Right ventricle myocardium superior (tissue), 1 donor: ENCODE measurements at places on chromosomes 1 and 21.
A peak's percentile ranks its signal among the peaks of the same experiment; 100 is the strongest.

- DNase-seq, result no peak
Observed at GRCh38 chr1:182426442-182427430, 23.2 kb upstream of the RGSL1 start.

GRCh38 chr1:63677497-63677896 lies 84.3 kb downstream of the PGM1 start:
- no peak for DNase-seq

GRCh38 chr1:27417713-27418112 lies 25.3 kb downstream of the GPR3 start:
- DNase-seq, result no peak

DNA sequence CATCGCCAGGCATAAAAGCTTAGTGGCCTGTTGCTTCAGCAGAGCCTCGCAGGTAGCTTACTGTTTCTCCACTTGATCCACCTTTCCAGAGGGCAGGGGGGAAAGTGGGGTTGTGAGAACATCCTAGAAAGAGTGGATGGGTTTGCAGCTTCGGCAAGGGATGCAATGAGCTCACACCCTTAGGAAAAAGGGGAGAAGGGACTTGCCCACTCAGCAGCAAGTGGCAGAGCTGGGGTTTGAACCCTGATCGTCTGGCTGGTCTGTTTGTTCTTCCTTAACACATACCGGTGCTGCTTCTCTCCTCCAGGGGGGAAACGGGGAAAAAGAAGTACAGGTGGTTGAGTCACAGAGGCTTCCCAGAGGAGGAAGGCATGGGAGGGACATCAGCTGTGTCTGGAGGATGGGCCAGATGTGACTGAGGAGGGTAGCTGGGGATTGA lies 1.0 kb downstream of the TMEM201 start:
- peak; percentile 13 for DNase-seq

GRCh38 chr1:159799446-159799985 lies 2.6 kb upstream of the FCRL6 start:
- DNase-seq, result no peak

- DNase-seq, result no peak
Observed at GRCh38 chr1:21524686-21525339, 15.6 kb downstream of the ALPL start.

- DNase-seq, result peak; percentile 48
Observed at GRCh38 chr1:119647228-119647733, 785 bp downstream of the ZNF697 start.

- peak; percentile 72 for DNase-seq
Observed at GRCh38 chr21:32770871-32771523, 558 bp downstream of the PAXBP1 start.

GRCh38 chr1:51422367-51423072 lies 92.2 kb upstream of the TTC39A start:
- no peak for DNase-seq

GRCh38 chr1:221487781-221488524 lies 253.9 kb downstream of the DUSP10 start:
- no peak for DNase-seq

GRCh38 chr1:173414136-173414535 lies 63.0 kb upstream of the PRDX6 start:
- no peak for DNase-seq

DNA sequence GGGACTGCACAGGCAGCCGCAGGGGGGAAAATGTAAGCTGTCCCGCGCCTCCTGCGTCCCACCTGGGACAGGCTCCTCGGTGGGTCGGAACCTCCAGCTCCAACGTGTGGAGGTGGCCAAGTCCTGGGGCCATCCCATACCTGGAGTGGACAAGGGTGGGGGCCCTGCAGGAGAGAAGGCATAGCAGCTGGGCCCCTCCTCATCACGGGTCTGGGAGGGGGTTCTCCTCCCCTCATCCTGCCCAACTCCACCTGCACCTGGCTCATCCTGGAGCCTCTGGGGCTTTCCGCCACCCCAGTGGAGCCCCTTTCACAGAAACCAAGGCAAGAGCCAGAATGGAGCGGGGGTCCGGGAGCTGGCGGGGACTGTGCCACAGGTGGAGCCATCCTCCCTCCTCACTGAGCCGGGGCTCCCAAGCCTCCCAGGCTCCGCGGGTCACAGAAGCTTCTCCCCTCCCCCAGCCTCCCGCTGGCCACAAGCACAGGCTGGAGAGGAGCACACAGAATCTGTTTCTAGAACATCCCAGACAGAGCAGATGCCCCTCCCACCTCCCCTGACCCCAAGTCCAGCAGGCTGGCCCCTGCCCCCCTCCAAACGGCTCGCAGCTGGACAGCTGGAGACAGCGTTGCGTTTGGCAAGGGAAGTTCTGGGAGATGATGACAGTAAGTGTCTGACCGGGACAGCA lies 65.8 kb downstream of the MEGF6 start:
- DNase-seq, result no peak

DNA sequence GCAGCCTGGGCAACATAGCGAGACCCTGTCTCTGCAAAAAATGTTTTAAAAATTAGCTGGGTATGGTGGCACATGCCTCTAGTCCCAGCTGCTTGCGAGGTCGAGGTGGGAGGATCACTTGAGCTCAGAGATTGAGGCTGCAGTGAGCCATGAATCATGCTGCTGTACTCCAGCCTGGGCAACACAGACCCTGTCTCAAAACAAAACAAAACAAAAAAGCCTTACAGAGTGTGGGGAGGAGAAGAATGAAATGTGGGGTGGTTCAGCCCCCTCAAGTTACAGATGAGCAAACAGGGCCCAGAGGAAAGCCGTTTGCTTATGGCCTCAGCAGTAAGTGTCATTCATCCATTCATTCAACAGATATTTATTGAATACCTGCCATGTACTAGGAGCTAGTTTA lies 40.7 kb downstream of the RPS6KA1 start:
- no peak for DNase-seq

DNA sequence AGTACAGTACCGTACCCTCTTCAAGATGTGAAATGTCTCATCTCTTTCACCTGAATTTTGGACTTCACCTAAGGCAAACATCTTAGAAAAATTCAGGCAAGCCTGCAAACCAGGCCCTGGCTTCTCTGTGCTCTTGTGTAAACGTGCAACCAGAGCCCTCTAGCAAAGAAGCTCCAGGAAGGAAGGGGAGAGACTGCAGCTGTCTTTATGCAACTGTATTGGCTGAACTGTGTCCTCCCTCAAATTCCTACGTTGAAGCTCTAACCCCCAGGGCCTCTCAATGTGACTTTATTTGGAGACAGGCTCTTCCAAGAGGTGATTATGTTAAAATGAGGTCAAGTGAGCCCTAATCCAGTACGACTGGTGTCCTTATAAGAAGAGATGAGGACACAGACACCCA lies 60.3 kb downstream of the SLC45A1 start:
- no peak for DNase-seq

DNA sequence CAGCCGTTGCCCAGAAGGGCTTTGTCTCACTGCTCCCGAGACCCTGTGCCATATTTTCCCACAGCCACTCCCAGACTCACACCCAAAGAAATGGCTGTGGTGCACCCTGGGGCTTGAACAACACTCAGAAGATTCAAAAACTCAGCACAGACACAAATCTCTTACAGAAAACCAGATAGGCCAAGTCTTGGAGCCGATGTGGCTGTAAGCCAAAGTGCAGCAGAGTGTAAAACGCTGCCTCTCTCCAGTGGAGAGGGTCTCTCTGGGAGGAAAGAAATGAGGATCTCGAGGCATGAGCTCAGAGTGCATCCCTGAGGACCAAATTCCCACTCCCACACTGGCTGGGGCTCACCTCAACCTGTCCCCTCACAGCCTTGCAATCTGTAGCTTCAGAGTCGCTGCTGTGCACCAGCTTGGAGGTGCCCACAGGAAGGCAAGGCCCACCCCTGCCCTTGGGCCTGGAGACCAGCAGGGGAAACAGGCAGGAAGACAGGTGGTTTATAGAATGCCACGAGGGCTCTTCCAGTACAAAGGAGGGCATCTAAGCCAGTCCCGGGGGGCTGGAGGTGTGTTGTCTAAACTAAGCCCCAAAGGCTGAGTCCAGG lies 171.3 kb upstream of the AJAP1 start:
- no peak for DNase-seq

- DNase-seq, result no peak
Observed at GRCh38 chr1:58854576-58854975, 70.7 kb upstream of the JUN start.

- DNase-seq, result no peak
Observed at GRCh38 chr1:72394457-72394856, 112.1 kb upstream of the NEGR1 start.

DNA sequence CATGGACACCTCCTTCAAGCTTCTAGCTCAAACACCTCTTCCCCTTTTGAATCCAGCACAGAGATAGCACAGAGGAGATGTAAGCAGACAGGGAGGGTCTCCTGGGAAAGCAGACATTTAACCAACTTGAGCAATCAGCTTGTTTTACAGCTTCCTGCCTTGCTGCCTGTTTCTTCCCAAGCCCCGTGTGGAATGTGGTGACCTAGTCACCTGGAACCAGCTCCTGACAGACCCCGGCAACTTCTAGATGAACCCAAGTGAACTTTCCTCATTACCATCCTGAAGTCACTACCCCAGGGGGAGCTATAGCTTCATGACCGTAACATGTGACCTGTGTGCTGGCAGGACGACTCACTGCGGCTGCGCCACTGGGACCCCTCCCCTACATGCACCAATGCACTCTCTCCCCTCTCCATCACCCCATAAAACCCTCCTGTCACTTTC lies 24.1 kb upstream of the TTF2 start:
- no peak for DNase-seq

GRCh38 chr1:44985747-44986359 lies 542 bp downstream of the EIF2B3 start:
- DNase-seq, result no peak

- DNase-seq, result no peak
Observed at GRCh38 chr1:203600782-203601513, 25.7 kb upstream of the ATP2B4 start.

DNA sequence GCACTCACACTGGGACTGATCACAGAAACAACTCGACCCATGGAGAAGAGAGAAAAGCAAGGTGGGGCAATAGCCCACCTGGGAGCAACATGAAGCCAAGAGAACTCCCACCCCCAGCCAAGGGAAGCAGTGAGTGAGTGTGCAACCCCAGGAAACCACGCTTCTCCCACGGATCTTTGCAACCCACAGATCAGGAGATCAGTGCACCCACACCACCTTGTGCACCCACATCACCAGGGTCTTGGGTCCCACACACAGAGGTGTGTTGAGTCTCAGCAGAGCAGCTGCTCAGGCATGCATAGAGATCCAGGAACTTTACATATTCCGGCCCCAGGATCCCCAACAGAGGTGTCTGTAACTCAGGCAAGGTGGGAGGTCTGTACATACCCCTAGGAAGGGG lies 17.2 kb upstream of the PRDX6 start:
- no peak for DNase-seq

GRCh38 chr1:55632906-55633305 lies 417.7 kb upstream of the USP24 start:
- DNase-seq, result no peak

- DNase-seq, result no peak
Observed at GRCh38 chr1:80250573-80251168, 1244.1 kb upstream of the ADGRL4 start.

DNA sequence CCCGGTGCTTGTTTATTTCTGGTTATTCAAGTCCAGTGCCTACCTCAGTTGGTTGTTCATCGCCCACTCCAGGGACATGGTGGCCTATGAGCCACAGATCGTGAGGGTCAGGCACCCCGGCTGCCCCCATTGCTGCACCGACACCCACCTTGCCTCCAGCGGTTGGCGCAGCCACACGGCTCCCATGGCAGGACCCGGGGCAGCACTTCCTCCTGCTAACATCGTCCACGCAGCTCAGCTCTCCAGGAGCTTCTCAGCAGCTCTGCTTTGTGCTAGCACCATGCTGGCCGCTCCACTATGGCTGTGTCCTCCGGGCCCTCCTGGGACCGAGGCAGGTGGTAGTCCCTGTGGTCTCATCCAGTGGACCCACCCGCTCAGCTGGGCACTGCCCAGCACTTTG lies 13.9 kb upstream of the PRKCZ start:
- no peak for DNase-seq

DNA sequence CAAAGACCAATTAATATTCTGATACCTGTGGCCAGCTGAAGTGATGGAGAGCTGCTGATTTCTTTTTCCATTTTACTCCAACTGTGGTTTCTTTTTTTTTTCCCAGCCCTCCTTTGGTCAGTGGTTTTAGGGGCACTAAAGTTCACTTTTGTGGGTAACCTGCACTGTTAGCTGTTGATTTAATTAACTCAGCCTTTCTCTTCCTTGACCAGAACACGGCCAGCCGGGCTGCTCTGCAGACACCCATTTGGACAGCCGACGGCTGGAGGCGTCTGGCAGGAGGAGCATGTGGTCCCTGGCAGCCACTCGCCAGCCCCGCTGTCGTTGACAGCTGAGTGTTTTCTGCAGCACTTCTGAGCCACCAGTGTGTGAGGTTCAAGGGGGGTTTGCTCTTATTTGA lies 136.2 kb upstream of the RUNX3 start:
- no peak for DNase-seq

- DNase-seq, result no peak
Observed at GRCh38 chr1:233919786-233920185, 15.3 kb downstream of the SLC35F3 start.

DNA sequence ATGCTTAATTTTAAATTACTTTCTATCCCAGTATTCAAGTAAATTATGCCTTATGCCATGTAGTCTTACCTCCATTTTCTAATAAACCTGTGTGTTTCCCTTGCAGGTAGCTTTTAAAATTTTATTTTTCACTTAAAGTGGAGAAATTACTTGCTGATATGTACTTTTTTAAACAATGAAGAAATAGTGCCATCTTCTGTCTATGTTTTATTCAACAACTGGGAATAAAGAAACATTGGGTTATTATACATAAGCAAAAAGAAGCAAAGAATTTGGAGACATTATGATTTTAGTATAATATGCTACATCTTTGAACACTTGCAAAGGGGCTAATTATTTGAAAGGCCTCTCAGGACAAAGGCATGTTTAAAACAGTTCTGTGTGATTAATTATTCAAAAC lies 1912.9 kb downstream of the MRPL39 start:
- DNase-seq, result no peak

GRCh38 chr1:230084408-230085177 lies 17.6 kb downstream of the GALNT2 start:
- DNase-seq, result no peak

DNA sequence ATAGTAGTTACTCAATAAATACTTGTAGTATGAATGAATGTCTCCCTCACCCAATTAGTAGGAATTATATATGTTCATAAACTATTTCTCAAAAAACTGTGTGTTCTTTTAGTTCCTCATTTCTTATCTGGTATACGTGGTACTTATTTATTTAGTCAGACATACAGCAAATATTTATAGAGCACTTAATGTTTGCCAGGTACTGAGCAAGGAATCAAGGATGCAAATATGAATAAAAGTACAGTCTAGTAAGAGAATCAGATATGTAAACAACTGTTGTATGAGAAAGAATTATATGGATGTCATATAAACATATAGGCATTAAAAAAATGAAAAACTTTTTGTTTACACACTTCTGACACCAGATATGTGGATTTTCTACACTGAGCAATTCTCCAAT lies 58.5 kb downstream of the ATF6 start:
- DNase-seq, result no peak
